Stimulated activated CD8-positive, alpha-beta memory T cell treated with anti-CD3 and anti-CD28 coated beads, Interleukin-7, amount 100 ng/mL, for 4 hours (primary cell): ENCODE measurements at places on chromosomes 4 and X.

GRCh38 chr4:748461-748860, 42.8 kb downstream of the PCGF3 start:
- no peak for DNase-seq

DNA sequence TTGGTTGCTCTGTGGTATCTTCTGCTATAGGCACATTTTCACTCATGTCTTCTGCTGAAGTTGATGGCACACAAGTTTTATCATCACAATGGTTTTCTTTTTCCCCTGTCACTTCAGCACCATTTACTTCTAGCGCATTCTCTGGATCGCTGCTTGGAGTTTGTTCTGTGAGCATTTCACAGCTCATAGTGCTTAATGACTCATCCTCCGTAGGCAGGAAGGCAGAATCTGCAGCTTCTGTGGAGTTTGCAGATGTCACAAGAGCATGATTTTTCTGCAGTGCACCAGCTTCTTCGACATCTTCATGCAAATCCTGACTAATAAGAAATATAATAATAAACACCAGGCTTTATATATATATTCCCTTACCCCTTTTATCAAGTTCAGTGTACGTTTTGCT, 83.6 kb downstream of the CHM start:
- DNase-seq = no peak

GRCh38 chr4:48755281-48755680, 24.8 kb downstream of the FRYL start:
- no peak for DNase-seq

GRCh38 chr4:1375761-1376322, 28.8 kb downstream of the UVSSA start:
- DNase-seq = no peak

DNA sequence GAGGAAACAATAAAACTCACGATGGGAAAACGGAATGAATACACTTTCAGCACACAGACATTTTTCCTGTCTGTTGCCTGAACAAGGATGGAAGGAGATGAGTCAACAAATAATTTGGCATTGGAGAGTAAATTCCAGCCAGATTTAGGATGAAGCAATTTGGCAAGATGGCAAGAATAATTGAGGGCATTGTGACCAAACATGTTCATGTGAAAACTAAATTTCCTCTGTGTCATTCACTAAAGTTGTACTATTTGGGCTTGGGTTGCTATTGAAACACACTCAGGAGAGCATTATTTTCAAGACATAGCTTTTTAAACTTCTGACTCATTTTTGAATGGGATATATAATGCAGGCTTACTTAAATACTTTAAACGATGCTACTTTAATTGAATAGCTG, 1614.4 kb downstream of the PCDH19 start:
- no peak for DNase-seq
